ENCODE measurements at places on chromosomes 5 and 9.

DNA sequence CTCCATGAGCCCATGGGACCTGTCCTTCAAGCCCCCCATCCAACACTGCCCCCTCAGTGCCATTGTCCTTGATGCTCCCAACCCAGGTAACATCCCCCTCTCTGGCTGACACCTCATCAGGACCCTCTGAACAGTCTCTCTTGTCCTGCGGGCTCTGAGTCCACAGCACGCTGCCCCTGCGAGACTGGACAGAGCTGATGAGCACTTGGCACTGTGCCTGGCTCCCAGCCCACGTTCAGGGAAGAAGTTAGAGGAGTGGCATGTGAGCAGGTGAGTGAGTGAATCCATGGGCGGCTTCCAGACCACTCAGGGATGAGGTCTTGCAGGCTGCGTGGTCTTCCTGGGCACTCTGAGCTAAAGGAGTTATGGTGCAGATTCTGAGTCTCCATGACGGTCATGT lies 70.7 kb downstream of the PAX5 start:
- DNase-seq: no peak

DNA sequence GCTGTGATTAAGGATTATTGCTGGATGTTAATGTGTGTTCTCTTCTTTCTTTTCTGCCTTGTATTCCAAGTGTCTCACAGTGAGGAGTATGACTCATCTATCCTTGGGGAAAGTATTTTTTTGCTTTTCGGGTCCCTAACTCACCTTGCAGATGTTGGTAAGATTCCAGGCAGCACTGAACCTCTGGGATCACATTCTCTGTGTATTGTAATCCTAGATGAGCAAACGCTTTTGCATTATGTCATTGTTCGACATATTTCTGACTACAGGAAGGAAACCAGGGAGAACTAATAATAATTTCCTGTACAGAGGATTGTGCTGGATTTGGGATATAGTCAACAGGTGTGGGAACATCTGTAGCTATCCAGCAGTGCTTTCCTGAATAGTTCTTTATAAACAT lies 246.1 kb upstream of the TUT7 start:
- DNase-seq: no peak

GRCh38 chr9:35001285-35001677 lies 11.7 kb downstream of the DNAJB5 start:
- no peak for DNase-seq

DNA sequence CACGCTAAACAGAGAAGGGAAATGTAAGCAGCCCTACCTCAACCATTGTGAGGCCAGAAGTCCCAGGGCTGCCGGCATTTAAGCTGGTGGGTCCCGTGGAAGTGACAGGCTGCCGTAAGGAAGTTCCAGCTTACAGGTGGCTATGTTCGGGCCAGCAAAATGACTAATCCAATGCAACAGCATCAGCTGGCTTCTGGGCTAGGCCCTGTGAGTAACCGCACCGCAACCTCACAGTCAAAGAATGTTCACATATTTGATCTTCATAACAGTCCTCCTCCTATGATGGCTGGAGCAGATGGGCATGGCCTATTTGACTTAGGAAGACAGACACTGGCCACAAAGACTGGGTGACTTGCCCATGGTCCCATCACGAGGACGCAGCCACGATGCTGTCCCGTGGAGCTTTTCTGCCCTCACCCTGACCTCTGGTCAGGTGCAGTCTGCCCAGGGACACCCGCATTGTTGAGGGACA lies 88.2 kb downstream of the LIFR start:
- no peak for DNase-seq

GRCh38 chr9:121652021-121652837 lies 795 bp downstream of the DAB2IP start:
- no peak for DNase-seq

DNA sequence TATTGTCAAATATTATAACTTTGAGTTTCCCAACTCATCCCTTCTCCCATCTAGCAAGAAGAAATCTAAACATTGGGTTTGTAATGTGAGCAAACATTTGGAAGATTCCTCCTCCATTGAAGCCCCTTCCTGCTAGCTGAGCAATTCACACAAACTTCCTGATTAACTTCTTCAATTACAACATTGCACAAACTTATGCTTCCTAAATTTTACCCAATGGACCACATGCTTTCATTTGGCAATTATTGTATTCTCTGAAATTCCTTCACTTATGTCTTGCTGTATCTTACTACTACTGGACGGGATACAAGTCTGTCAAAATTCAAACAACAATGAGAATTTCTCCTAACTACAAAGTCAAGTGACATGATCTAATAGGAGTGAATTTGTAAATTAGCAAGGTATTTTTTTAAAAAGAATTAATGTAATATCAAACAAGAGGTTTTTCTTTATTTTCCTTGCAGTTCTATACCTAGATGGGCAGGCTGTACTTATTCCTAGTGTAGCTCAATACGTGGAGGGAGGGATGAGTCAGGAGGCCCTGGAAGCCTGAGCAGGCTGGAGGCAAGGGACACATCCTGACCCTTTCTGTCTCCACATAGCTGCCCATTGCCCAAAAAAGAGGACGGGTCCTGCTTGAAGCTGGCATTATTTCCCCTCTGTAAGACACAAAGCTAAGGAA lies 11.8 kb upstream of the IFNW1 start:
- no peak for DNase-seq

DNA sequence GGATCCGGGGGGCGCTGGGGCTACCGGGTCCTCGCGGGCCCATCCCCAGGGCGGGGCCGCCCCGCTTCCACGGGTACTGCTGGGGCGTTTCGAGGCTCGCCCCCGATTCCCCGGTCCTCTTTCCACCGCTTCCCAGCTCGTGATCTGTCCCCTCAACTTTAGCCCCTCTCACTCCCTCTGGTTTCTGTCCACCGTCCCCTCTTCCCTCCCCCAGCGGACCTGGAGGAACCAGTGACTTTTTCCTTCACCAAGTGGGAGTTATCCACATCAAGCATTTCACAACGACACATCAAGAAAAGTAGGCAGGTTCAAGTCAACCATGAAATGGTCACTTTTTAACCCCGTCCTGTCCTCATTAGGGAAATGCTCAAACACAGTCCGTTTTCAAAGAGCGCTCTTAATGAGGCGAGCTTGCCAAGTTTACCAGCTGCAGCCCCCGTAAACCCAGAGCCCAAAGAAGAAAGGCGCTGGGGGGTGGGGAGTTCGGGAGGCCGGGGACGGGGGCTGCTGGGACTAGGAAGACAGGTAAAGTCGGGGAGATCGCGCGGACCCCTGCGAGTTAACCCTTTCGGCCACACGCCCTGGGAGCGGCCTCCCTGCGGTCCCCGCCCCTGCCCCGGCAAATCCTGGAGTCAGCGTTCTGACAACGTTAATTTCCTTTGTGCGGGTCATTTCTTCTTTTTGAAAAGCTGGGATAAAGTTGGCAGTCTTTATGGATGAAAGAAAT lies 2.1 kb upstream of the NFIB start:
- no peak for DNase-seq

DNA sequence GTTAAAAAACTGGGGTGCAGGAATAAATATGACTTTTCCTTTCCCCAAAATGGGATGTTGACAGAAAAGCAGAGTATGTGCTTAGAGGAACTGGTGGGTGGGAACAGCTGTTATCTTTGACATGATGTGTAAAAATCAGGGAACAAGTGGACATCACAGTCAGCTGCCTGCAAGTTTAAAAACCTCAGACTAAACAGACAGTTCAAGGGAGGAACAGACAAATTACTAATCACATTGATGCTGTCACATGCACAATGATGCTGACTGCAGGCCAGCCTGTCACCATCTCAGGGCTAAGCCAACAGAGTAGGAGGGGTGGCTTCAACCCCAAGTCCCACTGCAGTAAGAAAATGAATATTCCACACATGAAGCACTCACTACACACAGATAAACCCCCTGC lies 38.2 kb upstream of the UBAP2 start:
- no peak for DNase-seq

GRCh38 chr5:107431998-107432397 lies 238.7 kb downstream of the EFNA5 start:
- no peak for DNase-seq

GRCh38 chr5:3593771-3594509 lies 1.7 kb upstream of the IRX1 start:
- DNase-seq: no peak

DNA sequence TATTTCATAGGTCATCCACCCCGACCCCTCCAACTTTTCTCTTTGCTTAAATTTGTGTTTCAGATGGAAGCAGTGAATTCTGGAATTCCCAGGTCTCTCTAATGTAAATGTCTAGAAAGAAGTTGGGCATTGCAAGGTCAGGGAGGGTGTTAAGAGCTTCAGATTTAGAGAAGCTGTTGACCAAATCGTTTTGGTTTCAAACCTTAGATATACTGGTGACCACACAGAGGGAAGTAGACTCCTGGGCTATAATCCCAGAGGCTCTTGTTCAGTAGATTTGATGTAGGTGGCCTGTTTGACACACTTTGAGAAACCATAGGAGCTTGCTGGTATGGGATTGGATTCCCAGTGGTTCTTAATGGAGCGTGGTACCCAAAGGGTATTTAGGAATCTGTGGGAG lies 137.3 kb upstream of the KLF9 start:
- DNase-seq: no peak

GRCh38 chr9:69213647-69214046 lies 39.6 kb downstream of the TJP2 start:
- no peak for DNase-seq

DNA sequence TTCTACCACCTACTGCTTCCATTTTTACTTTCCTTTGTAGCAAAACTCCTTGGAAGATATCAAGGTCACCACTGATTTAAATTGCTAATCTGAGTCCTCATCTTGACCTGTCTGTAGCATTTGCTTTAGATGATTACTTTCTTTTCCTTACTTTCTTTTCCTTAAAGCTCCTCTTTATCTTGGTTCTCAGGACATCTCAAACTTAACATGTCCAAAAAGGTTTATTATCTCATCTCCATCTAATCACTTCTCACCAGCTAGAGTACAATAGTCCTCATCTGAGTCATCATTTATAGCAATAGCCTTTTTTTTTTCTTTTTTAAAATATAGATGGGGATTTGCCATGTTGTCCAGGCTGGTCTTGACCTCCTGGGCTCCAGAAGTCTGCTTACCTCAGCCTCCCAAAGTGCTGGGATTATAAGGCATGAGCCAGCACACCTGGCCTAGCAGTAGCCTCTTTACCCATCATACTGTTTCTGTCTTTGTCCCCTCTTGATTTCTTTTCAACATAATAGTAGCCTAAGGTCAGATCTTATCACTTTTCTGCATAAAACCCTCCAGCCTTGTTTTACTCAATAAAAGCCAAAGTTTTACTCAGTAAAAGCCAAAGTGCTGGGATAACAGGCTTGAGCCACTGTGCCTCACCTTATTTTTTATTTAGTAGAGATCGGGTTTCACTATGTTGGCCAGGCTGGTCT lies 32.9 kb upstream of the GPR21 start:
- DNase-seq: no peak

DNA sequence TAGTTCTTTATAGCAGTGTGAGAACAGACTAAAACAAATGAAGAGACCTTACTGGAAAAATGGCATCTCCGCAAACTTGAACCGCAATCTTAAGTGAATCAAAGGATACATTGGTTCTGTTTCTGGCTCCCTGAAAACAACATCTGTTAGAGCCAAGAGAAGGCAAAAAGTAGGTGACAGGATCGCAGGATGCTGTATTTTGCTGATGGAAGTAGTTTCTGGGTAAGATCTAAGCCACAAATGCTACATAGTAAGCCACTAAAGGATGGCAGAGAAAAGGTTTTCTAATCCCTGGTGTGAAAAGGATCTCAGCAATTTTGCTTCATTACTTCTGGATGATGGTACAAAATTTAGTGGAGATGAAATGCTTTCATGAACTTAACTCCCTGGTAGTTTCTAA lies 63.3 kb upstream of the HTR4 start:
- DNase-seq: no peak

DNA sequence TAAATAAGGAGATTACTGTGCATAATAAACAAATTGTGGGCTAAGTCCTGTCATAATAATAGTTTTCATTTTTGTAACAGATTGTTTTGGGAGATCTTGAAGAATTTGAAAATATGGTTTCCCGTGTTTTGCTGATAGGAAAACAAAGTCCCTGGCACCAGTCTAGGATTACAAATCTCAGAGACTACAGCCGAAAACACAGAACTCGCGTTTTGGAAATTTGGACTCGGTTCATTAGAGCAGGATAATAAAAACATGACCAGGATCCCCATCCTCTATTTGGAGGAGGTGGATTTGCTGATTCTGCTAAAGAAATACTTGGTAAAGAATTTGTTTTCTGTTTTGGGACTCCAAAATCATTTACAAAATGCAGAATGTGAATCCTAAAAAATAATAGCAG lies 1194.4 kb downstream of the DTWD2 start:
- DNase-seq: no peak

DNA sequence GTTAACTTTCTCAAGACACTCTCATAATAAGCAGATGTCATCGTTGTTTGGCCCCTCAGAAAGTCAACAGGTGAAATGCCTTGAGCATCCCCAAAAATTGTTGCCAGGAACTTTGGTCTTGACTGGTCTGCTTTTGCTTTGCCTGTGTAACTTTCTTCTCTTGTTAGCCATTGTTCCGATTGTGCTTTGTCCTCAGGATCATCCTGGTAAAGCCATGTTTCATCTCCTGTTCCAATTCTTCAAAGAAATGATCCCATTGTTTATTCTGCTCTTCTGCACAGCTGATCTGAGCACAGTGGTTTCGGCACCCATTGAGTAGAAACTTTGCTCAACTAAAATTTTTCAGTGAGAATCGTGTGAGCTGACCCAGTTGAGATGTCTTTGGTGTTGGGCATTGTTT lies 8.1 kb upstream of the ZBED3 start:
- DNase-seq: no peak

DNA sequence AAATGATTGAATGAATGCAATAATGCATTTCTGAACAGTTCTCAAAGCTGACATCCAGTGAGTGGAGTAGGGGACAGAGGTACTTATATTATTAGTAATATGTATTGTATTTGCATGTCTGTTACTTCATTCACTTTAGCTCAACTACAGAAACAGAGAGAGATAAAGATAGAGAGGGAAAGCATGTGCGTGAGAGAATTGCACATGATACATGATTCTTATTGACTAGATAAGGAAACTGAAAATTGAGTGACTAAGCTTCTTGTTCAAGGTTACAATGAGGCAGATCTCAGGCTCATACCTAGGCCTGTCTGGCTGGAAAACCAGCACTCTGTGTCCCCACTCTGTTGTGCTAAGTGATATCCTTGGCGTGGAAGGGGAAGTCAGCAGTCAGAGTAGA lies 337.7 kb upstream of the KLF4 start:
- no peak for DNase-seq

GRCh38 chr5:97764700-97765099 lies 581.7 kb upstream of the RIOK2 start:
- no peak for DNase-seq

- DNase-seq: no peak
These were observed 11.8 kb downstream of the DEPDC1B start for GRCh38 chr5:60687927-60688720.

GRCh38 chr9:101025940-101026339 lies 2.6 kb upstream of the PLPPR1 start:
- no peak for DNase-seq

DNA sequence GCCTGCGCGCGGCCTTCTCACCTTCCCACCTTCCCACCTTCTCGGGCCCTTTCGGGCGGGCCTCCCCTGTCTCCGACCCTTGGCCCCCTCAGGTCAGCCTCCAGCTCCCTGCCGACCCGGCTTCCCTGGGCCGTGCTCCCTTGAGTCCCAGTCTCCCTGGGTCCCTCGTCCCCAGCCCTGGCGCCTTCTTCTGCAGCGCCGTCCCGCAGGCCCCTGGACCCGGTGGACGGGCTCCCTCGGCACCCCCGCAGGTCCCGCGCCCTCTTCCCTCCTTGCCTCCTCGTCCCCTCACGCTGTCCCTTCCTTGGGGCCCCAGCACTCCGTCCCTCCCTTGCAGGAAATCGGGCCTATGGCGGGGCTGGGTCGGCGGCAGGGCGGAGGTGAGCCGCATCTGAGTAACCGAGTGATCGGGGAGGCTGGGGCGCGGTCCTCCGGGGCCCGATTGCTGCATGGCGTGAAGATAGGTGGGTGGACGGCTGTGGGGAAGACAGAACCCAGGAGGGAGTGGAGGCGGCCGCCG lies 7.6 kb downstream of the ARPC5L start:
- no peak for DNase-seq

All from anterior cingulate cortex (tissue), 58 donors.